ENCODE measurements at places on chromosomes 5 and 9. TPM values are rescaled to one million over a fixed set of nuclear protein-coding genes. Genes with fewer than 3 reads are reported as not detected.

GRCh38 chr5:57687596-57687995 is 205.0 kb upstream of the ACTBL2 start:
- DNase-seq: no peak

GRCh38 chr9:38281196-38281595 is 111.3 kb upstream of the ALDH1B1 start:
- no peak for DNase-seq

- DNase-seq: no peak
Measured at GRCh38 chr5:129384736-129385135, 75.4 kb upstream of the ADAMTS19 start.

- no peak for DNase-seq
Measured at GRCh38 chr9:103225702-103226646, 230.8 kb downstream of the CYLC2 start.

DNA sequence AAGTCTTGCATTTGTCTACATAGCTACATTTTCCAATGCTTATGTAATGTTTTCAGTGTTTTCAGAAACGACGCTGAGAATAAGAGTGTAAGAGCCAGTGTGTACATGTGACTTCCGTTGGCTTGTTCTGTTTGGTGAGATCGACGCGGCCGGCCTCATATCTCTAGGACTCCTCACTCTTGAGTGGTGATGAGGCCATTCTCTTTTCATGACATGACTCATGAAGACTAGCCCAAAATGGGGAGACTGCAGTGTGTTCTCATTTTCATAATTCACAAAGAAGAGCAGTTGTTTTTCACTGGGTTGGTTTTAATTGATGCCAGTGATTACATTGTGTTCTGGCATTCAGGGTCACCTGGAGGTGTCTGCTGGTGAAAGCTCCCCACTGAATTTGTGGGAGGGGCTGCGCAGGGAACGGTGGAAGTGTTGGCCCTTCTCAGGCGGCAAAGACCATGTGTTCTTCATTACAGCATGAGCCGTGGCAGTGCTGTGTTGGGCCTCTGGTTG is 131.5 kb upstream of the OTULINL start:
- peak; percentile 80 for DNase-seq

GRCh38 chr9:61666849-61667371 is 477.1 kb downstream of the SPATA31A7 start:
- no peak for DNase-seq

Gene RNF130
- 46.8 TPM for total RNA-seq

- no peak for DNase-seq
Measured at GRCh38 chr5:79397080-79397479, 116.9 kb downstream of the HOMER1 start.

DNA sequence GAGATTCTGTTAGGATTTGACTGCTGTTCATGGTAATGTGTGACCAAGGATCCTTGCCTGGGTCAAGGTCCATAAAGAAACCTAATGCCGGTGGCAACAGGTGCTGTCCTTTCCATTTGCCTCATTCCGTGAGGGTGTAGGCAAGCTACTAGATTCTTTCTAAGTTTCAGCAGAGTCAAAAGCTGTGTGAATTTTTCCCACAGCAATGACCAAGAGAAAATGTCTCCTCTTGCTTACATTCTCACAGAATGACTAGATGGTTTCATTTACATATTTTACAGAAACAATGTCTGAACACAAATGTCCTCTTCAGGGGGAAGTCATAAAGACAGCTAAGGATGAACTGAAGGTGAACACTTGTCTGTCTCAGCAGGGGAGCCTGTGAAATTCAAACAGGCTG is 75.3 kb upstream of the SV2C start:
- DNase-seq: no peak

Data from left ventricle myocardium superior (tissue), 1 donor.